ENCODE measurements at places on chromosomes 5 and 9. TPM values are rescaled to one million over a fixed set of nuclear protein-coding genes. Genes with fewer than 3 reads are reported as not detected.

AGXT2 gene
- total RNA-seq = not detected

S100Z gene
- total RNA-seq = 1.8 TPM

CTNND2 gene
- not detected for total RNA-seq

PCDHGC5 gene
- total RNA-seq = not detected

KIF27 gene
- total RNA-seq = 3.2 TPM

PITX1 gene
- not detected for total RNA-seq

PTPN3 gene
- not detected for total RNA-seq

IRX2 gene
- not detected for total RNA-seq

SPINK4 gene
- not detected for total RNA-seq

EIF4E1B gene
- total RNA-seq = not detected

PCDHGB5 gene
- total RNA-seq = not detected
